ENCODE measurements at places on chromosomes 12 and 14.

DNA sequence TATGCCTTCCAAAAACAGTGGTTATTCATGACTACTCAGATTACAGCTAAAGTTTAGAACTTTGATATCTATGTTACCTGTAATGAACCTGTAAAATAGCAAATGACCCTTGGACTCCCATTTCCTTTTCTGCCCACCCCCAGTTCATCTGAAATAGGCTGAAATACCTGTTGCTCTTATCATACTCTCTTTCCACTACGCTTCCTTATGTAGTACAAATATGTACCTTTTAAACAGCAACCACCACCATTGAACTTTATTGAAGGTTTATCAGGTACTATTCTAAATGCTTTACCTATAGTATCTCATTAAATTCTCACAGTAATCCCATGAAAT is 239.7 kb downstream of the SSPN start:
- no peaks in the 10 kb centered on the region for H3K27me3 ChIP-seq
- H3K4me3 ChIP-seq: no peak overlapping the region
- peaks cover 4% of the 10 kb centered on the region for H3K36me3 ChIP-seq
- no peaks in the 10 kb centered on the region for H3K4me1 ChIP-seq
- no peak overlapping the region for H3K27ac ChIP-seq

DNA sequence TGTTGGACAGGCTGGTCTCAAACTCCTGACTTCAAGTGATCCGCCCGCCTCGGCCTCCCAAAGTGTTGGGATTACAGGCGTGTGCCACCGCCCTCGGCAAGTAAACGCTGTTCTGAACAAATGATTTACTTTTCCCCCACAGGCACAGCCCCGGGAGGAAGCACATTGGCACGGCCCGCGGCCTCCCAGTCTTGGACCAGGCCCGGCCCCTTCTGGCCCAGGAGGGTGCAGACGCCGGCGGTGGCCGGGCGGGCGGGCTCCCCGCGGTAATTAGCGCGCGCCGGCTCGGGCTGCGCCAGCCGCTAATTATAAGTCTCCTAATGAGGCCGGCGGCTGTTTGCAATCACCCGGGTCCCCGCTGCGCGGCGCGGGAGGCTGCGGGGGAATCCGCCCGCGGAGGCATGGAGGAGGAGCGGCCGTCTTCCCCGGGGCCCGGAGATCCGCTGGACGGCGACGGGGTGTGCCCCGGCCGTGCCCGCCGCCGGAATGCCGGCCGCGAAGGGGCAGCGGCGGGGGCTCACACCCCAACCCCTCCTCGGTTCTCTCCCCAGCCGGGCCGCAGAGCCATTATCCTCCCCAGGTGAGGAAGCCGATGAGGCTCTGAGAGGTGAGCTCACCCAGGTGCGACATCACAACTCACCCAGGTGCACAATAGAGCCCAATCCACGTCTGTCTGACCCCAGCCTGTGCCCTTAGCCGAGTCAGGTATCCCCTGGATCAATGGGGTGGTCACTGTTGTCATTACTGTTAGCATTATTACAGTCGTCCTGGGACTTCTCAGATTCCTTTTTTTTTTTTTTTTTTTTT is 3.3 kb upstream of the POP5 start:
- H3K4me3 ChIP-seq: peak overlapping the region; percentile 64
- H3K27me3 ChIP-seq: peaks cover 2% of the 10 kb centered on the region
- DNase-seq: peak; percentile 52
- peaks cover 35% of the 10 kb centered on the region for H3K4me1 ChIP-seq
- H3K36me3 ChIP-seq: no peaks in the 10 kb centered on the region
- no peak overlapping the region for H3K27ac ChIP-seq

GRCh38 chr14:91827746-91828145 is 39.6 kb downstream of the TC2N start:
- peaks cover 66% of the 10 kb centered on the region for H3K36me3 ChIP-seq
- H3K4me3 ChIP-seq: no peak overlapping the region
- H3K27me3 ChIP-seq: no peaks in the 10 kb centered on the region

DNA sequence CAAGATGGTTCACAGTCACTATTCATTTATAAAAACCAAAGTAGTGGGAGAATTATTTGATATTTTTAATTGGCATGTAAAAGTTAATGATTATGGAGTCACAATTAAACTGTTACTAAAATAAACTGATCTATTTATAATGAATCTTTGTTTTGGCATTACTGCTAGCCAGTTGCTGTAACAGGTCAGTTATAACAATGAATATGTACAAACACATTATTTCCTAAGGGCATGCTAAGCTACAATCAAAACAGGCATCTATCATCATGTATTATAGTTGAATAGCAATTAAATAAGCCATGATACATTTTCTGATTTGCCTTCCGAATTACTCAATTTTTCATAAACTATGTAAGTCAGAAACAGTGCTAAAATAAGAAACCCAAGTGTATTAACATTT is 518.3 kb downstream of the SLC16A7 start:
- H3K27me3 ChIP-seq: no peaks in the 10 kb centered on the region
- no peak for DNase-seq
- H3K4me1 ChIP-seq: no peaks in the 10 kb centered on the region
- no peak overlapping the region for H3K4me3 ChIP-seq

DNA sequence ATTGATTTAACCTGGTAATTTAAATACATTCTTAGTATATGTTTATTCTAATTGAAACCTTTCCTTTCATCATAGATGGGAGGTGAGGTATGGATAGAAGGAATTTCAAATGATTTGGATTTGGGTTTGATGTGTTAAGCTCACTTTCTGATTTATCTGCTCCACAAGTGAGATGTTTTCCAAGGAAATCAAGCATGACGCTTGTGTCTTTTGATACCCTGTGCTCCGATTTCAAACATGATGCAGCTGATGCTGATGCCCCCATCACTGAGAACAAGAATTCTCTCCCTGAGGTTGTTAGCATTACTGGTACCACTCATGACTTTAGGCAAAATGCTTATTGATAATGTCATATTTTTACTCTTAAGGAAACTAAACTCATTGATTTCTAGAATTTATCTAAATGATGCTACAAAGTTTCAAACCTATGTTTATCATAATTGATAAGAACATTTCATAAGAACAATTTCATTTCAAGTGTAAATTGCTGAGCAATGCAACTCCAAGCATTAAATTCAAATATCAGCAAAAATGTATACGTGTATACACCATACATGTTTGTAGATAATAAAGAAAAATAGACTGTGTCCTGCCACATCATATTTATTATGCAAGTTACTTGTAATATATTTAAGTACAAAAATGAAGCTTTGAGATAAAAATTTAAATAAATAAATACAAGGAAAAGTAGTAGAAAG is 75.5 kb upstream of the LRIG3 start:
- no peaks in the 10 kb centered on the region for H3K36me3 ChIP-seq
- H3K4me3 ChIP-seq: no peak overlapping the region
- no peak for DNase-seq
- peaks cover 4% of the 10 kb centered on the region for H3K27me3 ChIP-seq
- no peak overlapping the region for H3K27ac ChIP-seq

DNA sequence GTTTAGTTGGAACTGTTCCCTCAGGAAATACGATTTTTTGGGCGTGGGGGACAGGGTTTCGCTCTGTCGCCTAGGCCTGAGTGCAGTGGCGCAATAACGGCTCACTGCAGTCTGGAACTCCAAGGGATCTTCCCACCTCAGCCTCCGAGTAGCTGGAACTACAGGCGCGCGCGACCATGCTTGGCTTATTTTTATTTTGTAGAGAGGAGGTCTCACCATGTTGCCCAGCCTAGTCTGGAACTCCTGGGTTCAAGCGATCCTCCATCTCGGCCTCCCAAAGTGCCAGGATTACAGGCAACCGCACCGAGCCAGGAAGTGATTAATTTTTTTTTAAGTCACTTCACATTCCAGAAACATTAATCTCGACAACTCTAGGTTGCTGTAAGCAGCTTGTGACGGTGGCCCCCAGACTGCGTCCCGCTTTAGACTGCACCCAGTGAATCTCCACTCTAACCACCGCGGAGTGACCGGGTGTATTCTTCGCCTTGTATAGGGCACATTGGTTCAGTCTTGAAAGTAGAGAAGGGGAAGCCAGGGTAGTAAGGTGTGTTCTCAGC is 830 bp upstream of the MIS18BP1 start:
- peak overlapping the region; percentile 91 for H3K4me3 ChIP-seq
- no peaks in the 10 kb centered on the region for H3K27me3 ChIP-seq
- H3K36me3 ChIP-seq: peaks cover 18% of the 10 kb centered on the region
- no peak for DNase-seq
- peaks cover 8% of the 10 kb centered on the region for H3K4me1 ChIP-seq
- H3K27ac ChIP-seq: peak overlapping the region; percentile 98

GRCh38 chr12:6070472-6071257 is 53.8 kb downstream of the VWF start:
- no peaks in the 10 kb centered on the region for H3K36me3 ChIP-seq
- H3K27ac ChIP-seq: no peak overlapping the region
- no peak overlapping the region for H3K4me3 ChIP-seq
- peaks cover 15% of the 10 kb centered on the region for H3K27me3 ChIP-seq

GRCh38 chr12:94025068-94025467 is 123.3 kb upstream of the PLXNC1 start:
- H3K27me3 ChIP-seq: no peaks in the 10 kb centered on the region
- no peak overlapping the region for H3K27ac ChIP-seq
- H3K36me3 ChIP-seq: peaks cover 21% of the 10 kb centered on the region
- DNase-seq: no peak

All from naive thymus-derived CD8-positive, alpha-beta T cell (primary cell).